ENCODE measurements at places on chromosomes 16 and 17.

- no peak for DNase-seq
Measured at GRCh38 chr17:80374732-80375585, 40.0 kb upstream of the ENDOV start.

DNA sequence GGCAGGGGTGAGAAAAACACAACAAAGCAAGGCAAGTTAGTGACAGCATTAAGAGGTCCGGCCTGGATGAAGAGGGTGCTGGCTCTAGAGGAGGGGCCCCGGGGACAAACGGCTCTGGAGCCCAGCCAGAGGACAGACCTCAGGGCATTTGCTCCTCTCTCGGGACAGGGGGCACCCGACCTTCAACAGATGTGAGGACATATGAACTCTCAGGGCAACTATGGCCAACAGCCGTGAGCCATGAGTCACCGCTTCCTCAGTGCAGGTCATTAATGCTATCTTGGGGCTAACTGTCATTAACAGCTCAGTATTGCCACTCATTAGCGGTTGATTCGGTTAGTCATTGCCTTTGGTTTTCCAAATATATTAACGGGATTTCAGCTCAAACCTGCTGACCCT is 9.7 kb upstream of the ARL5C start:
- DNase-seq, result no peak

DNA sequence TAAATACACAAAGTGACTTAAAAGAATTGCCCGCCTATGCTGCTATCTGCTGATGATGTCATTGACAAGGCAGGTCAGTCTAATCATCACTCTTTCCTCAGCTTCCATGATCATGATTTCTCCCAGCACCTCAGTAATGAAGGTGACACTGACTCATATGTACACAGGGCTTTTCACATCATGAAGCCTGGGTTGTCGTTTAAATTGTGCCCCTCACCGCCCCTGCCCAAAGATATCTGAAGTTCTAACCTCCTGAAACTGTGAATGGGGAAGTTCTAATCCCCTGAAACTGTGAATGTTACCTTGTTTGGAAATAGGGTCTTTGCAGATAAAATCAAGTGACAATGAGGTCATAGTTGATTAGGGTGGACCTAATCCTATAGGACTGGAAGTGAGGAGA is 17.4 kb upstream of the GPRC5C start:
- DNase-seq, result no peak

GRCh38 chr17:50541402-50541715 is 5.6 kb upstream of the SPATA20 start:
- no peak for DNase-seq

GRCh38 chr16:56632848-56633365 is 448 bp downstream of the MT1M start:
- DNase-seq, result no peak

- peak; percentile 67 for DNase-seq
Measured at GRCh38 chr17:27430882-27431491, 25.3 kb upstream of the KSR1 start.

GRCh38 chr16:72554935-72555334 is 383.0 kb upstream of the PMFBP1 start:
- no peak for DNase-seq

DNA sequence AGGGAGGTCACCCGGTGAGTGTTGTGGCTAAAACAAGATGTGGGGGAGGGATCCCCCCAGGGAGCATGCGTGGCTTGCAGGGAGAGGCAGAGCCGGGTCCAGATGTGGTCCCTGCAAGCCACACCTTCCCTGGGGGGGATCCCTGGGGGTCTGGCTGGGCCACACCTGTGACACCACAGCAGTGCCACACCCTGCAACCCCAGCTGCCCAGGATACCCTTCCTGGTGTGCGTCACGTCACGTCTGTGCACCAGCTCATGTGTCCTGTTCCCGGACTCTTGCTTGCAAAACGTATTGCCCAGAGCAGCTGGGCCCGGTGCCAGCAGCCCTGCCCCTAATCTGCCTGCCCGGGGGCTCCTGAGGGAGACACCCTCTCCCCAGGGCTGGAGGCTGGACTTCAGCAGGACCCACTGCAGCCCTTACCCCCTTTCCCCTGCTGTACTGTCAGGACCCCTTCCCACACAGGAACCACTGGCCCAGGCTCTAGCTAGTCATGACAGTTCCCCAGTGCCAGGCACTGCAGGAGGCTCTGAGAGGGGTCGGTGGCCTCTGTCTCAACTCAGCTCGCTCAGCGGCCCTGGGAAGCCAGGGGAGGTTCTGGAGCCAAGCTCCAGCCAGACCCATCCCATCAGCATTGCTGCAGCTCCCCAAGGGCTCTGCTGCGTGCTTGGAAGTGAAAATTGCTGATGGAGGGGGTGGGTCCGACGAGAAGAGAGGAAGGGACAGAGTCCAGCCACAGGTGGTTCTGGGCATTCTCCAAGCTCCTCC is 25.8 kb upstream of the ACSF3 start:
- no peak for DNase-seq

DNA sequence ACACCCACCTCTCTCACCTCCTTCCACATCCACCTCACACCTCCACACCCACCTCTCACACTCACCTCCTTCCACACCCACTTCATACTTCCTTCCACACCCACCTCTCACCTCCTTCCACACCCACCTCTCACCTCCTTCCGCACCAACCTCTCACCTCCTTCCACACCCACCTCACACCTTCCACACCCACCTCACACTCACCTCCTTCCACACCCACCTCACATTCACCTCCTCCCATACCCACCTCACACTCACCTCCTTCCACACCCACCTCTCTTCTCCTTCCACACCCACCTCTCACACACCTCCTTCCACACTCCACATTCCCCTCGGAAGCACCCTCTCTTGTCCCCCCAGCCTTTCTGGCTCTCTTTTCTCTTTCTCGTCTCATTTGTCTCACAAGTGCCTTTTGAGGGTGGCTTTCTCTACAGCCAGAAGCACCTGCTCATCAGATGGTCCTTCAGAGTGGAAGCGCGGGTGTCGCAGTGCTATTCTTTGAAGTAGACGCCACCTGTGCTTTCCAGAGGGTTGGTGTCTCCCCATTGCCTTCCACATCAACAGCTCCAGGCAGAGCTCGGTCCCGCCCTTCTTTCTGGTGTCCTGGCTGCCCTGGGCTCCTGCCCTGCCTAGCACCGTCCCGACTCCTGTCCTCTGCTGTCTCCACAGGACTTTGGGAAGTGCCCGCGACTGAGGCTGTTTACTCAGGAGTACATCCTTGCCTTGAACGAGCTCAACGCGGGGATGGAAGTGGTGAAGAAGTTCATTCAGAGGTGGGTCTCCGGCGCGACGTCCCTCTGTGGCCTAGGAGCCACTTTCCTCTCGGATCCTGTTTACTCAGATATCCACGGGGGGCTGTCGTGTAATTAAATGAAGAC is 109.4 kb upstream of the PLCG2 start:
- DNase-seq, result no peak

- DNase-seq, result no peak
Measured at GRCh38 chr16:78761427-78761826, 662.0 kb downstream of the WWOX start.

DNA sequence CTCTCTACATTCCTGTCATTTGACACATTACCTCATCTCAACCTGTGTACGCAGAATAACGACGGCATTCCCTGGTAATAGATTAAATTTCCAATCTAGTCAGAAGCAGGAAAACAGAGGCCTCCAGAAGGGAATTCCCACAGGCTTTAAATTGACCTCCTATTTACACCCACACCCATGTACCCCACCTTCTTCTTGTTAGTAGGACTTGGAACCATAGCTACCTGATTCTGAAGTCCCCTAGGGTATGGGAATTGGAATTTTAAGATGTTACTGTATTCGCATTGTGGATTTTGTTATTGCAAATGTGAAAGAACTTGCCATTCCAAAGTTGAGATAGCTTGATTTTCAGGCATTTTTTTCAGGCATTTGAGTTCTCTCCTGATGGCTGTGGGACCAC is 377.5 kb upstream of the DYNLRB2 start:
- no peak for DNase-seq

- DNase-seq, result no peak
Measured at GRCh38 chr17:2695961-2696760, 15.4 kb downstream of the CLUH start.

GRCh38 chr16:57745768-57746167 is 10.2 kb downstream of the KATNB1 start:
- no peak for DNase-seq

DNA sequence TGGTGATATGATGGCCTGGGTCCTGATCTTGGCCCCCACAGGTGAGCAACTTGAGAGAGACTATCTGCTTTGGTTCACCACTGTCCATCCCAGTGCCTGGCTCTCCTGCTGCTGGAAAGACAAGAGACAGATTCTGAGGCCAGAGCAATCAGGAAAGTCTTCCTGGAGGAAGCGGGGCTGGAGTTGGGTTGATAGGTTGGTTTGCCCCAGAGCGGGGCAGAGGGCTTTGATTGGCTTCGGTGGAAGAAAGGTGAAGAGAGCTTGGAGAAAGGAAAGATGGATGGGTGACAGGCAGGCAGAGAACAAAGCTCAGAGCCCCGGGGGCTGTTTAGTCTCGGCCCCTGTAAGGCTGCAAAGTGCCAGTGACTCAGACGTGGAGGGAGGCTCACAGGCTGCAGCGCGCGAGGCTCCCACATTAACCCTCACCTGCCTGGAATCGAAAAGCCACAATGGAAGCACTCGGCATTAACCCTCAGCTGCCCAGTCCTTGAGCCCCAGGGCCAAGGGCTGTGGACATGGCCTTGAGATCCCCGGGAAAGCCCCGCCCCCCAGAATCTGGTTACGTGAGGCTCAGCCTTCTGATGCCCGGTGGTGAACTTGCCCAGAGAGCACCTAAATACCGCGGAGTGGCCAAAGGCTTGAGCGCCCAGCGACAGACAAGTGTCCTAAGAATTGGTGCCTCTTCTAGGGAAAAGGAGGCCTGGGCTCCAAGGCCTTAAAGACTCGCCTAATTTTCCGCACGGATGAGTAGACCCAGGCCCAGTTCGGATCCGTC is 996 bp upstream of the CPNE2 start:
- peak; percentile 77 for DNase-seq

DNA sequence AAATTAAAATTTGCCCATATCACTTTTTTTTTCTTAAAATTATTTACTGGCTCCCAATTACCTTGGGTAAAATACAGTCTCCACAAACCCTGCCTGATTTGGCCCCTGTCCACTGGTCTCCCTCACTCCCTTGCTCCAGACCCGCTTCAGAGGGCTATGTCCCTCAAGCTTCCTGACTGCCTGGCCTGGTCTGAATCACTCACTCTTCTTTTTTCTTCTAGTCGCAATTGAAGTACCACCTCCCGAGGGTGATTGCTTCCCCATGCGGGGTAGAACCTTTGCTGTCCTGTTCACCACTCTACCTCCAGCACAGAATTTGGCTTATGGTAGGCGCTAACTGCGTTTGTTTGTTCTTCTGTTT is 598 bp upstream of the PGAP3 start:
- DNase-seq, result no peak

GRCh38 chr17:38654411-38655398 is 20.1 kb downstream of the EPOP start:
- peak; percentile 14 for DNase-seq

DNA sequence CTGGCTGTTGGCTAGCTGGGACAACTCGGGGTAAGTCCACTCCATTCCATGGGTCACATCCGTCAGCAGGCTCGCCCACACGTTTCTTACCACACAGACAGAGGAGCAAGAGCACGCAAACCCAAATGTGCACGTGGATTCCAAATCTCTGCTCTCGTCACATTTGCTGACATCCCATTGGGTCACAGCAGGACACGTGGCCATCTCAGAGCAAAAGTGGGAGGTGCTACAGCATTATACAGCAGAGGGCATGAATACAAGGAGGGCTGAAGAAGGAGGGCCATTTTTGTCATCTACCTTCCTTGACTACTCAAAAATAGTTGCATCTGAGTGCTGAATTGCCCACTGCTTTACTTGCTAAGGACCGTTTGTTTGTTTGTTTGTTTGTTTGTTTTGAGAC is 84.7 kb downstream of the RBBP6 start:
- DNase-seq, result peak; percentile 18

- no peak for DNase-seq
Measured at GRCh38 chr17:6752068-6752909, 3.6 kb upstream of the XAF1 start.

DNA sequence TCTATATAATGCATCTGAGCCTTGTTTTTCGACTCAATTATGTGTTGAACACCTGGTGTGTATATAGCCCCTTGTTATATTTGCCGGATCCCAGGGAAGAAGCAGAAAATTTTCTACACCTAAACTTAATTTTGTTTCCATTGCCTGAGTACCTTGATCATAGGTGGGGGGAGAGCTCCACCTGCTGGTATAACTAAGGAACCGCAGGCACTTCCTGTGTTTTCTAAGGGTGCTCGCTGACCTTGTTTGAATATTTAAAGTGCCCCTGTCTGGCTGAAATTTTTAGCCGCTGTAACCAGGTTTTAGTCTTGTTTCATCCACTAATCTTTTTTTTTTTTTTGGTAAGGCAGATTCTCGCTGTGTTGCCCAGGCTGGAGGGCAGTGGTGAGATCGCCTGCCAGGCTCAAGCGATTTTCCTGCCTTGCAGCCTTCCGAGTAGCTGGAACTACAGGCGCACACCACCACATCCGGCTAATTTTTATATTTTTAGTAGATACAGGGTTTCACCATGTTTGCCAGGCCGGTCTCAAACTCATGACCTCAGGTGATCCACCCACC is 6.5 kb upstream of the NUBP1 start:
- peak; percentile 66 for DNase-seq

- peak; percentile 69 for DNase-seq
Measured at GRCh38 chr16:52498328-52499059, 48.4 kb downstream of the TOX3 start.

DNA sequence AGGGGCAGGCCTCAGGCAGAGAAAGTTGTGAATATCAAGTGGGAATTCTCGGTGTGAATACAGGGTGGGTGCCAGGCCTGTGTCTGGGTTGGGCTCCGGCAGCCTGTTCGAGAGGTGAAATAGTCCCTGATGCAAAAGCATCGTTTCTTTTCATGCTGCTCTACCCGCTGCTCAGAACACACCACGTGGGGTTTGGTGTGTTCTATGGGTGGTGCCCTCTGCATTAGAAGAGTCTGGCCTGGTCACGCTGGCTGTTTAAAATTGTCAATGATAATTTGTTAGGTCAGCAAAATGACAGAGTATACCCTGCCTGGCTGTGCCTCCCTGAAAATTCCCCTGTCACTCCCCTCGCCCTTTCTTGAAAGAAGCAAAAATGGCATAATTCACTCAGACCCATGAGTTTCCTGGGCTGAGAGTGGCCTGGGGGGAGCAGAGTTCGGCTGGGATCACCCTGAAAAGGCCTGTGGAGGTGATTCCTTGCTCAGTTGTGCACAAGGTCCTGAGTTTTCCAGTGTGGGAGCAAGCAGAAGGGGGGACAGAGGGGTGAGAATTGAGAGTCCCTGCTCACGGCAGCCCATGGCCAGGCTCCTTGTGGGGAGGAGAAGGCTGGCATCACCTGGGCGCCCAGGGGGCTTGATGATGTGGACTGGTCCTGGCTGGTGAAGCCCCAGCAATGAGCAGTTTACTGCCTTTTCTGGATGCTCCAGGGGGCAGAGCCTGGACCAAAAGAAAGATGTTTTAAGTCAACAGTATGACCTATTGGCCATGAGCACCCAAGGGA is 3.2 kb downstream of the CACNG5 start:
- no peak for DNase-seq

- no peak for DNase-seq
Measured at GRCh38 chr17:77572065-77572601, 386.4 kb upstream of the TNRC6C start.

- no peak for DNase-seq
Measured at GRCh38 chr17:17900615-17901520, 64.1 kb upstream of the SREBF1 start.

GRCh38 chr17:60640503-60640902 is 37.1 kb upstream of the BCAS3 start:
- DNase-seq, result peak; percentile 56

- DNase-seq, result no peak
Measured at GRCh38 chr17:77640252-77640651, 318.3 kb upstream of the TNRC6C start.
